ENCODE measurements at places on chromosomes 11 and 22.

DNA sequence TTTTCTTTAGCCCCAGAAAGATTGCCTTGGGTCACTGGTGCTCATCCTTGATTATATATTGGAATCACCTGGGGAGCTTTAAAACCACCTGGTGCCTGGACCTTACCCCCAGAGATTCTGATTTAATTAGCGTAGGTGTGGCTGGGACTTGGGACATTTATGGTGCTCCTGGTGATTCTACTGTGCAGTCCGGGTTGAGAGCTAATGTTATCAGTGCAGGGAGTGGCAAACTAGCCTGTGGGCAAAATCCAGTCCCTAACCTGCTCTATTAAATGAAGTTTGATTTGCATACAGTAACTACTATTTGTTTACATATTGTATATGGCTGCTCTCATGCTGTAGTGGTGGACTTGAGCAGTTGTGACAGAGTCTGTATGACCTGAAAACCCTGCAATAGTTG lies 134.0 kb upstream of the SORL1-AS1 start:
- no peak for DNase-seq

DNA sequence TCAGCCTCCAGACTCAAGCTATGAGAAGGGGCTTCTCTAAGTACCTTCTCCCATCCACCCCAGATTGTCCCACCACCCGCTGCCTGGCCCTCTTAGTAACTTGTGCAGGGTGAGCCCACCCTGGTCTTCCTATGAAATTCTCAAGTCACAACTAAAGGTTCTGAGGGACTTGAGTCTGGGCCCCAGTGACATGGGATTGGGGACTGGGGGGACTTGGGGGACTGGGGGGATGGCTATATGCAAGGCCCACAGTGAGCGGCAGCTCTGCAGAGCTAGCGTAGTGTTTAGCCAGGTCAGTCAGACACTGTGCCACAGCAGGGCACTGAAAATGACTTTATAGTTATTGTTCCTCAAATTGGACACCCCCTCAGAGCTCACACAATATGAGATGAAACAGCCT lies 622.3 kb upstream of the CADM1 start:
- DNase-seq, result no peak

DNA sequence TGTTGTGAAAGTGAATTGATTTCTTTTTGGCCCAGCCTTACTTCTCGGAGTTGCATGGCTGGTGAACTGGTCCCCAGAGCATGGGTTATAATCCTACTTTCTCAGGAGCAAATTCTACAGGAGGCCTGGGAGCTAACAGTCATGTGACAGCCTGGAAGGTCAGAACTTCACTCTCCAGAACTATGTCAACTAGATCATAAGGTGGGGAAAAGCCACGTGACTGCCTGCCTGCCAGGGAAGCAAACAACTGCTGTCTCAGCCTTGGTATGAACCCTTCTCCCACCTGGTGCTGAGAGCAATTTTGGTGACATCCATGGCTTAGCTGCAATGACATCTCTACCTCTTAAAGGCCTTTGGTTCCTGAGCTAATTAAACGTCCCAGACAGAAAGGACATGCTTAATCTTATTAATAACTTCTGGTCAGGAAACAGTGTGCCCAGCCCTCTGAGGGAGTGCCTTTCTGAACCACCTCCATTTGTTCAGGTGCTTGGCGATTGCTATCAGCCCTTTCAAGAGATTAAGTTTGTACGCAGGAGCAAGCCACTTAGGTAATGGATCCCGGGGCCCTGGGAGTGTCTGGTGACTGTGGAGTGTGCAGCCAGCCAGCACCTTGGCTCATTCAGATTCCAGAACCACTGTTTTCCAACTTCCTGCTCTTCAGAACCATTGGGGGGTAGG lies 1.4 kb upstream of the CREB3L1 start:
- no peak for DNase-seq

DNA sequence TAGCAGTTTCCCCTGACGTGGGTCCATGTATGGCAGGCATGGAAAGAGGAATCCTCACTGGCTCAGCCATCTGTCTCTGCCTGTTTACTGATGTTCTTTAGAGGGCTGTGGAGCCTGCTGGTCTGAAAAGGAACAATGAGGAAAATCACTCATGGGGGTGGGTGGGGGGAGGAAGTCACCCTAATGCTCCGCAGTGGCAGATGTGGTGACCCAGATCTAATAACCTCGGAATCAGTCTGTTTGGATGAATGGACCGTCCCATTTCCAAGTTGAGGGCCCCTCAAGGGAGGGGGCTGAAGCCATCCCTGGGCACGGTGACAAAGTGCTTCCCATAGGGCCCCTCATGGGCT lies 4.4 kb downstream of the BCR start:
- no peak for DNase-seq

DNA sequence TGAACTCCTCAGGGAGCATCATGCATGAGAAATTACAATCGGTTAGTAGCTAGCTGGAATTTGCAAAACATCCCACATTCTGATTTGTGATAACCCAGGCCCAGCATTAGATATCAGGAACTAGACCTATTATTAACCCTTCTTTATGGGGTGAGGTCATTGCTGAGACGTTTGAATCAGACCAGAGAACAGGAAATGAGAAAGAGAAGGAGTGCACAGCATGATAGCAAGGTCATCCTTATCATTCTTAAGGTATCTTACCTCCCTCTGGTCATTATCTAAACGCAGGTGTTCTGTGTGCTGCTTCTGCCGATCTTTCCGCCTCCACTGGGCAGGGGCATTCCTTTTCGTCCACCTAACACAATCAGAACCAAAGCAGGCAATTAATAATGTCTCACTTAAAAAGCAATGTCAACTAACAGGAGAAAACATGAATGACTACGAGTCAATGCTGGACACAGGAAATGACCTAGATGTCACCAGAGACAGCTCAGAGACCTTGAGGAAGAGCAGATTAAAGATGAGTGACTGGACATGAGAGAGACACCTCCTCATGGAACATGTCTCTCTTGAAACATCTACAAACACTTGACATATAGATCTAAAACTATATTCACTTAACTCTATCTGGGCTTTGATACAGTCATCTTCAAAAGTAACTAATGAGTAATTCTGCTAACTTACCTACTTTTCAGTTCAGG lies 78.3 kb upstream of the SCUBE2 start:
- no peak for DNase-seq

DNA sequence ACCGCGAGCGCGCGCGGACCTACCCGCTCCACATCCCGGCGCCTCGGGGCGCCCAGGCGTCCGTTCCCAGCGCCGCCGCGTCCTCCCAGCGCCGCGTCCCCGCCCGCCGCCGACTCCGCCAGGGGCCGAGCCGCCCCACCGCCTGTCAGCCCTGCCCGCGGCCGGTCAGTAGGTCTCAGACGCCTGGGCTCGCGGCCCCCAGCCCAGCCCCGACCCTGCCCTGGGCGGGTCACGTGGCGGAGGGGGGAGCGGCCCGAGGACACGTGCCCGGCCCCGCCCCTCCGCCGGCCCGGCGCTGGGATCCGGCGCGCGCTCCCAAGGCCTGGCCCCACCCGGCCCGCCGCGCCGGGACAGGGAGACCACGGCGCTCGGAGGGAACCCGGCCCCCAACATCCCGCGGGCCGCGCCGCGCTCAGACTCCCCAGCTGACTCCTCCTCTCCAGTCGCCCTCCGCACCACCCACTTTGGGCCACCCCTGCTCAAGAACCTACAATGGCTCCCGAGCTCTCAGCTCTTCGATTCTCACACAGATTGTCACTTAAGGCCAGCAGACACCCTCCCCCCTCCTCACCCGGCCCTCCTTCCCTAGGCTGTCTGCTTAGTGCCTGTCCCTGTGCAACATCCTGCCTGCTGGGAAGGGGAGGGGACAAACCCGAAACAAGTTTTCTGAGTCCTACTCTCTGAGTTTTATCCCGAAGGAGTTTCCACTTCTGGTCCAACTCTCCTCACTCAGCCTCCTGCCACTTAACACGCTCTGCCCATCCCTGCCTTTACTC lies at the start of gene RAB3IL1:
Gene RAB3IL1 (minus strand): TSS at position 233 of the 776 bp plus-strand sequence. CDS start 199 bp downstream, at position 34.
- no peak for DNase-seq

DNA sequence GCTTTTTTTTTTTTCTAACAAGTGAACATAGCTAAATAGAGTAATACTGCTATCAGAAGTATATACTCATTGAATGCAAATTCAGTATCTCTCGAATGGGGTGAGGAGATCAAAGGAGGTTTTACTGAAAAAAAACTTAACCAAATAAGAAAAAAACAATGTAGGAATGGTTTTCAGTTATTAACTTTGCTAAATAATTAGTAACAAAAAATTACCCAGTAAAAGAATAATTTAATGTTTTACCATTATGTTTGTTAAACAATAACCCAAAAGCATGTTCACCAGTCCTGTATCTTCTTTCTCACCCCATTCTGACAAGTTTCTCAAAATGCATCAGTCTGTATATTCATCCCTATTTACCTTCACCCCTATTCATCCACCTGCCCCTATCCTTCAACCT lies 22.6 kb upstream of the CTSC start:
- no peak for DNase-seq

GRCh38 chr11:85299258-85299942 lies 327.7 kb downstream of the DLG2 start:
- DNase-seq, result no peak

DNA sequence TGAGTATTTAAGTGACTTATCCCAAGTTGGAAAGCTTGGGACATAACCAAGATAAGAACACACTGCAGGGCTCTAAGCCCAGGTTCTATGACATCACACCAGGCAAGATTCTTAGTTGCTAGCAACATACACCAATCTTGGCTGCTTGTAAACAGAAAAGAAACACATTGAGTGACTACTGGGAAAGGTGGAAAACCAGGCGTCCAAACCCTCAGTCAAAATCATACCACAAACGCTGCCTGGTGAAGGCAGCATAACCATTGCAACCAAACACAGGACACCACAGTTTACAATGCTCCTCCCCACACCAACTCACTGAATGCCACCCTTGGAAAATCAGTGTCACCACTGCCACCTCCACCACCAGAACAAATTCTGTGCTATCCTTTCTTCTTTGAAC lies 379.9 kb downstream of the TTC28 start:
- DNase-seq, result no peak

DNA sequence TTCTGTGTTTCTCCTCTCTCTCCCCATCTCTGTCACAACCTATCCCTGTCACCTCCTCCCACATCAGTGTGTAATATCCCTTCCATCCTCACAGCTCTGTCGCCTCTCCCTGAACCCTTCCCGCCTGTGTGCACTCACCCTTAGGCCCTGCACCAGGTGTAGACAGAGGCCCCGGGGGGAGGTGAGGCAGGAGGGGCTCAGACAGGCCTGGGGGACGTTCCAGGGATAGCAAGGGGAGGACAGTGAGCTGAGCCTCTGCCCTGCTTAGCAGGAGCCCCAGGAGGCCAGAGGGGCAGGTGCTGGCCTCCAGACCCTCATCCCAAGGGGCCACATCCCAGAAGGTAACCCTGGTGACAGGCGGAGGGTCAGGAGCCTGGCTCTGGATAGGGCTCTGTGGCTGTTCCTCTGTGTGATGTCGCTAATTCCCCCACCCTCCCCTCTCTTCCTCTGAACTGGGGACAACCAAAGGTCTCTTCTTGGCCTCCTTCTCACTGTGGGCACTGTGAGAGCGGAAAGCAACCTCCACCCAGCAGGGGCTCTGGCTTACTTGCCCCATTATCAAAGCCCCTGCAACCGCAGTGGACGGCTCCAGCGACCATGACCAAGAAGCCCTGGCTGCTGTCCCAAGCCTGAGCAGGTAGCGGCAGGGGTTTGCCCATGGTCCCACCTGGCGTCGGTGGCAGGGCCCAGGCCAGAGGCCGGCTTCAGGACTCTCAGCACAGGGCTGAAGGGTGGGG lies 35.7 kb downstream of the KCNJ4 start:
- DNase-seq, result no peak

DNA sequence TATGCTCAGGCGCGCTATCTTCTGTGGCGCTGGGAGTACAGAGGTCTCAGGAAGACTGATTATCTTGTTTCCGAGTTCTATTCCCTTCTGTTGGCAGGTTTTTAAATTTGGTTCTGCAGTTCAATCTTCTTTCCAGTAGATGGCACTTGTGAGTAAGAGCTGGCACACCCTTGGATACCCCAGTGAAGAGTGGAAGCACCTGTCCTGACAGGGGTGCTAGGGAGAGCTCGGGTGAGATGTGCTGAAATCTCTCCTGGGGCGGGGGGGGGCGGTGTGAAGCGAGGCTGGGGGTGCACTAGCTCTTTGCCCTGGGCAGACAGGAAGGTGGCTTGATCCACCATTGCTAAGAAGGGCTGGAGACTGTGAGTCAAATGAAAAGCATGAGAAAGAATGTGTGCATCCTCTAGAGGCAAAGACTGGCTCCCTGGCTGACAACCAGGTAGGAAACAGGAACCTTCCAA lies 679.9 kb upstream of the CCDC179 start:
- DNase-seq, result peak; percentile 13

GRCh38 chr11:23897453-23898286 lies 599.2 kb upstream of the LUZP2 start:
- no peak for DNase-seq

GRCh38 chr11:2770761-2771301 lies 71.0 kb upstream of the KCNQ1OT1 start:
- no peak for DNase-seq

- DNase-seq, result no peak
Measured at GRCh38 chr11:94557421-94557820, 9.7 kb upstream of the PIWIL4 start.

DNA sequence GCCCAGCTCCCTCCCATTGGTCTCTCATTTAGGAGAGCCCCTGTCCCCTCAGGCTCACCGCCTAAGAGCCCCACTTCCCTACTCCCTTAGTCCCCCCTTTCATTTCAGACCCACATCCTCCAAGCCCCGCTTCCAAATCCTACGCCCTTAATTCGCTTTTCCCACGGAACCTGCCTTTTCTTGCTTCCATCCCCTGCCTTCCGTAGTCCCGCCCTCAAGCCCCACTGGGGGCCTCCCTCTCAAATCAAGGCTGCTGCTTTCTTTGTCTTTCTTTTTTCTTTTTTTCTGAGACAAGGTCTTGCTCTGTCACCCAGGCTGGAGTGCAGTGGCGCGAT lies 396 bp downstream of the CCDC157 start:
- DNase-seq, result no peak

DNA sequence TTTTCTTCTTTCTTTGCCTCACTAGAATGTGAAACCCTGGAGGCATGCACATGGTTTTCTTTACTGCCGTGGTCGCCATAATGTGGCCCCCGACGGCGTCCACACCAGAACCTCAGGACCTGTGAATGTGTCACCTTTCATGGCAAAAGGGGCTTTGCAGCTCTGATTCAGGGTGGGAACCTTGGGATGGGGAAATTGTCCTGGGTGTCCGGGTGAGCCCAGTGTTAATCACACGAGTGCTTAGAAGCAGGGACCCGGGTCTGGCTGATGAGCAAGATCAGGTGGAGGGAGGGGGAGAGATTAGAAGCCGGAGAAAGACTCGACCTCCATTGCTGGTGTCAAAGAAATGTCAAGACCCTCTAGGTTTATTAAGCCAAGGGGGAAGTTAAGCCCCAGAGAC lies 74.7 kb upstream of the SHISAL1 start:
- DNase-seq, result no peak

DNA sequence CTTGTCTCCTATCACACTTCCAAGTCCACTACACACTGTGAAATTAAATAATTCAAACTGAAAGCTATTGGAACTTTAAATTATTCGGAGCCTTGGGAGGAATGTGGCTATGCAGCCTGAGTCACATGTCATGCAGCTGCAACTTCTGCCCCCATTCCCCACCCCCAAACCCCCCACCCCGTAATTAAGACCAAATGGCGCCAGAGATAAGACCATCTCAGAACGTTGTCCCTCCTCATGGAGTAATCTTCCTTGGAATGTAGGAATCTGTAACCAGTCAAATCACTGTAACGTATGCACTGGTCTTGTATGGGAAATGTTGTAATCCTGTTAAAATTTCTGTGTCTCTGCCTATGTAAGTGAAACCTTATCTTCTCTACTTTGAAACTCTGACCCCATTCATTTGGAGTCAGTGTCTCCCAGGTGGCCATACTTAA lies 37.0 kb downstream of the GAB2 start:
- no peak for DNase-seq

Measured in NCI-H748 treated with DMSO at 0.1 percent for 48 hours (cell line).